NCI-H2029 treated with DMSO at 0.1 percent for 48 hours (cell line): ENCODE measurements at places on chromosomes 2 and 18.

DNA sequence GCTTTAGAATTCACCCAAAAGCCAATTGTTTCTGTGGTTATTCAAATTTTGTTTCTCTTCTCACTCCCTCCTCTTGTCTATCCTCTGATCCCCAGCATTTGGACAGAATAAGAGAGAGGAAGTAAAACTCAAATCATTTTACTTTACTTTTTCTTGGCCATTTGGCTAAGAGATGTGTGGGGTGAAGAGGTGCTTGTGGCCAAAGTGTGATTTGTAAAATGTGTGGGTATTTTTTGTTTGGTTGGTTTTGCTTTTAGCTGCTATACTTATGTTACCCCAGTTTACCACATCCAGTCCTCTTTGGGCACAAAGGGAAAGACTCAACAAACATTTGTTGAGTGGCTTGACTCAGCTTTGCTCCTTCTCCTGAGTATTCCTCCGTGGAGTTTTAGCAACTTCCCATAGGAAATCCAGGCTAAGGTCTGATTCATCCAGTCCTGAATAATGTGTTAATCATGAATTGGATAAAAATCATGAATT lies 109.1 kb upstream of the CYP1B1 start:
- DNase-seq, result no peak

DNA sequence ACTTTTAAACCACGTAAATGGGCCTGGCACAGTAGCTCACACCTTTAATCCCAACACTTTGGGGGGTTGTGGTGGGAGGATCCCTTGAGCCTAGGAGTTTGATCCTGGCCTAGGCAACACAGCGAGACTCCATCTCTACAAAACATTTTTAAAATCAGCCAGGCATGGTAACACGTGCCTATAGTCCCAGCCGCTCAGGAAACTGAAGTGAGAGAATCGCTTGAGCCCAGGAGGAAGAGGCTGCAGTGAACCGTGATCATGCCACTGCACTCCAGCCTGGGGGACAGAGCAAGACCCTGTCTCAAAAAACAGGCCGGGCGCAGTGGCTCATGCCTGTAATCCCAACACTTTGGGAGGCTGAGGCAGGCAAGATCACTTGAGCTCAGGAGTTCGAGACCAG lies 12.2 kb downstream of the ROCK1 start:
- DNase-seq, result no peak

GRCh38 chr18:49933530-49934128 lies 120.3 kb upstream of the ACAA2 start:
- DNase-seq, result no peak

- peak; percentile 31 for DNase-seq
Measured at GRCh38 chr18:37251679-37252078, 313.9 kb downstream of the CELF4 start.

GRCh38 chr18:2979129-2979528 lies 33.8 kb downstream of the LPIN2 start:
- DNase-seq, result no peak

- DNase-seq, result no peak
Measured at GRCh38 chr2:120662046-120662445, 73.6 kb upstream of the GLI2 start.

DNA sequence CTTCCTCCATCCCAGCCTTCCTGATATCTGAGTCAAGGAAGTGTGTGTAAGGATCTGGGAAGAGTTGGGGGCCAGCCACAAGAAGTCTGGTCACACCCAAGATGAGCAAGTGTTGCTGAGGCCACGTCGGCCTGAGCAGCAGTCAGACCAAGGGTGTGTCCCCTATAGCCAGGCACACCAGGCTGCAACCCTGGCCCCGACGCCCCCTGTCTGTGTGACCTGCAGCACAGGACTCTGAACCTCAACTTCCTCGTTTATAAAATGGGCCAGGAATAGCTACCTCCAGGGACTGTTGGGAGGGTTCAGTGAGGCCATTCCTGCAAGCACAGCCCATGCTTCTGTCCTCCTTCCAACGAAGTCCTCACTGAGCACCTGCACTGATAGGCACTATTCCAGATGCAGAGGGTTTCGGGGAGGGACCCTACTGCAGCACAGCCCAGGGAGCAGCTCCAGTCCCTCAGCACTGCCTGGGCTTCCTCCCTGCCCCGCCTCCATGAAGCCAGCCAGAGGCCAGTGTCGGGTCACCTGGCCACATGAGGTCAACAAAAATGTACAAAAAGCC lies 13.3 kb downstream of the LIMS2 start:
- no peak for DNase-seq

DNA sequence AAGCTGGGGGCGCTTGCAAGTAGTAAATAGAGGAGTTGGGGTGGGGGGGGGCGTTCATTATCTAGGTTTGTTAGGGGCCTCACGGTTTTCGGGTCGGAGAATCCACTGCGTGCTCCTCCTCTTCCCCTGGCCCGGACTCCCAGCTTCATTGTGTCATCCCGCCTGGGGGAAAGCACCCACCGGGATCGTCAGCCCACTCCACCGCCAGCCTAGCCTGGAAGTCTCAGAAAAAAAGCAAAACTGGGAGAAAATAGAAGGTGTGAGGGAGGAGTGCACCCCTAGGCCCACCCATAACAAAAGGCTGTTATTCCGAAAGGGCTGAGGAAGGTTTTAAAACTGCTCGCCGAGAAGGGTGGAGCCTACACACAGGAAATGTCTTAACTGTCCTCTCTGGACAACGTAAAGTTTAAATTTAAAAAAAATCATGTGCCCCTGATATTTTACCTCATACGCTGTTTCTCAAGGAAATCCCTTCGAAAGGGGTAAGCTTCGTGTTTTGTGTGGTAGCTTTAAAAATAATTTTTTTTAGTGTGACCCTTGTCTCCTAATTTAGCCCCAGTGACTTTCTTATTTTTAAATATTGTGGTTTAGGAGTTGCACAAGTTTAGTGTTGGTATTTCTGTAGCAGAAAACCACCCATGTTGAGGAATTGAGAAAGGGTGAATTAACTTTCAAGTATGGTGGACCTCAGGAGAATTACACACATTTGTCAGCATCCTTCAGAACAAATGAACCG lies 104.2 kb downstream of the SPTBN1 start:
- DNase-seq, result no peak

DNA sequence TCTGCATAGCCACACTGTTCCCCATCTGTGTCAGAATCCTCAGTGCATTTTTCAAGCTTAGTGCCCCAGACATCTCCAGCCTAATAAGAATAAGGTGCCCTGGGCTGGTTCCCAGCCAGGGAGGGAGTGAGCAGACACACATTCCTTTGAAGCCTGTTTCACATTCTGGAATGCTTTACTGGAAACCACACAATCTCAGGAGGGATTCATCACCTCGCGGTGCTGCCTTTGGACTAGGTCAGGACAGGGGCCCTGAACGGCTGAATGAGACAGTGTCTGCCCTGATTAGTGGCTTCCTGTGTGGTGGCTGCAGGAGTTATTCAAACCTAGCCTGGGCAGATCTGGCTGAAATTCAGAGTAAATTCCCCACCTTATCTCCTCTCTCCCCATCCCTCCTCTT lies 108.0 kb upstream of the LDAH start:
- DNase-seq, result no peak

DNA sequence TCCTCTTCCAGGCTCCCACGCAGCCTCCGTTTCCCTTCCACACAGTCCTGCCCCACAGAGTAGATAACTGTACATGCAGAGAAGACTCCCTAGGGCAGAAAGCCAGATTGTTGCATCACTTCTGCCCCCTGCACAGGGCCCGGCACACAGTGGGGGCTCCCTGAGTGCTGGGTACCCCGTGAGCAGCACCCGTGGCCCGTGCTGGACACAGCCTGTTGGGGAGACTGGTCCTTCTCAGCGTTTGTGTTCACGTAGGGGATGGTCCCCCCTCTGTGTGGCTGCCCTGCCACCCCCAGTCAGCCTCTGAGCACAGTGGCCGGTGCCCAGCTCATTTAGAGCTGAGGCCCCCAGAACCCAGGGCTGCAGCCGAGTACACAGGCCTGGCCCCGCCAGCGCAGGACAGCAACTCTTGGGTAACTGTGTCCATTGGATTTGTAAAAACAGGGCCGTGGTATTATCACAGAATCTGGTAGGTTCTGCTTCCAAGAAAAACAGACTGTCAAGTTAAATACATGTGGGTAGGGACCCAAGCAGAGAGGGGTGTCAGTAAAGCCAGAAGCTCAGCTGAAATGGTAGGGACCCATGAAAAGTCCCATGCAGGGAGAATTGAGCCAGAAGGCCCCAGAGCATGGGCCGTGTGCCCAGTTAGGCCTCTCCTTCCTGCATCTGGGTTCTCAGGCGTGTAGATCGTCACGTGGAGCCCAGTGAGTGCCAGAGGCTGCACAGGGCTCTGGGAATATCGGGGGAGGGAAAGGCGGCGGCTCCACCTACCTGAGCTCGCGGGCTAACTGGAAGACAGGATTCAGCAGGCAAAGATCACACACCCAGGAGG lies 257.3 kb downstream of the ATAD2B start:
- peak; percentile 71 for DNase-seq

DNA sequence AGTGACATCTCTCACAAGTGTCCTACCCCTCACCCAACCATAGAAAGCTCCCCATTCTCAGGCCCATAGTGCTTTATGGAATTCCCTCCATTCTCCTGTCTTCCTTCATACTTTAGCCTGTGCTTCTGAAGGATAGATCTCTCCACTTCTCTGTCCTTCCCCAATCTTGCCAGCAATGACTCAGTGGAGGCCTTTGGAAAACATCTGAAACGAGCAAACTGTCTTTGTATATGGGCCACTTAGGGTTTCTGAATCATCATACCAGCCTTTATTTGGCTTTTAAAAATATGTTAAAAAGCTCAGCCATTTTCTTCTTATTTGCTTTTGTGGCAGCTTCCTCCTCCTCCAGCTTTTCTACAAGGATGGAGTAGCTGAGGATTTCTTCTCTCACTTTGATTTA lies 65.6 kb upstream of the ZNF385B start:
- DNase-seq, result no peak

DNA sequence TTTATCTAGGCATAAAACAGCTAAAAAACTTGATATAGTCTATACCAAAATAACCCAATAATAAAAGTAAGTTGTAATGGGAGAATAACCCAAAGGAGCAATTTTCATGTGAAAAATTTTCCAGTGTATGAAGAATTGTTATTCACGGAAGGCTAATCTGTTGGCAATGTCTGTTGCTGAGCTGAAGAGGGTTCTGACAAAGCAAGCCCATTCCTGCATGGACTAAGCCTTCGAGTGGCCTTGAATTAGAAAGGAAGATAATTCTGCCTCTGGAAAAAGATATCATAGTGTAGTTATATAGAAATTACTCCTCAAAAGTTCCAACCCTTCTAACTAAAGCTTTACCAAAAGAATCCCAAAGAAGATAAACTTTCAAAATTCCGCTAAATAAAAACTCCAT lies 101.5 kb downstream of the MAP2 start:
- no peak for DNase-seq

DNA sequence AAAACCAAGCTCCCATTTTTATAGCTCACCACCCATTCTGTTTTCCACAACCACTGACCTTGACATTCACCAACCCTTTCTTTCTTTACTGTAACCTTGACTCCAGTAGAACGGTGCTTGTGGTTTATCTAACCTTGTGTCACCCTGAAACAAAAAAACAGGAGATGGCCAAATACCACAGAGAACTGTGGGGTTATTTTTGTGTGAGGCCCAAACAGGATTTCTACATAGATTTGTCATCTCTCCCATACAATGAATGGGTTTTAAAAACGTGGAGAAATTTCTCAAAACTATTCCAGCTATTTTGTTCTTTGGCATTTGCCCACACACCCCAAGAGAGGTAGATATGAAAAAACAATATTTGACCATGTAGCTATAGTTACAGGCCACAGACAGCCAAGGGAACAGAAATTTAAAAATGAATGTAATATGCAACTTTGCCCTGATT lies 231.3 kb upstream of the TANK start:
- no peak for DNase-seq

DNA sequence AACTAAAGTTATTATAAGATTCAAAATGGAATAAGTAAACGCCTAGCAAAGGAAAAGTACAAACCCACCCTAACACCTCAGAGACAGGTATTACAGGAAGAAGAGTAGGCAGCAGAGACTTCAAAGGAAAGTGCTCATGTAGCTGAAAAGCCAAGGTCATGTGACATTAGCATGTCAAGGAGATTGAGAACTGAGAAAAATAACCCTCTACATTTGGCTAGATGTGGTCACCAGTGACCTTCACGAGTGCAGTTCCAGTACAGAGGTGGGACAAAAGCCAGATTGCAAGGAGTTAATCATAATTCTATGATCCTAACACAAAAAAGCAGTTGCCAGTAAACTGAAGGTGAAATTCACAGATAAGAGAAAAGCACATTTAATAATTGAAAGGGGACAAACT lies 252.7 kb downstream of the ZEB2 start:
- DNase-seq, result no peak

DNA sequence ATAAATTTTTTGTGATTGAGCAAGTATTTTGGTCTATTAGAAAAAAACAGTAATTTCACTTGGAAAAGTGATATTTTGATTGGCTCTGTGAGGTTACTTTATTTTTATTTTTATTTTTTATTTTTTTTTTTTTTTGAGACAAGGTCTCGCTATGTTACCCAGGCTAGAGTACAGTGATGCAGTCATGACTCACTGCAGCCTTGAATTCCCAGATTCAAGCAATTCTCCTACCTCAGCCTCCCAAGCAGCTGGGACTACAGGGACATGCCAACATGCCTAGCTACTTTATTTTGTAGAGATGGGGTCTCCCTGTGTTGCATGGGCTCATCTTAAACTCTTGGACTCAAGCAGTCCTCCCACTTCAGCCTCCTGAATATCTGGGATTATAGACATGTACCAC lies 60.9 kb upstream of the MGAT5 start:
- DNase-seq, result no peak
